DMS153 (cell line): ENCODE measurements at places on chromosomes 1 and 21.

- DNase-seq: no peak
Measured at GRCh38 chr1:15176120-15176519, 22.6 kb downstream of the TMEM51 start.

DNA sequence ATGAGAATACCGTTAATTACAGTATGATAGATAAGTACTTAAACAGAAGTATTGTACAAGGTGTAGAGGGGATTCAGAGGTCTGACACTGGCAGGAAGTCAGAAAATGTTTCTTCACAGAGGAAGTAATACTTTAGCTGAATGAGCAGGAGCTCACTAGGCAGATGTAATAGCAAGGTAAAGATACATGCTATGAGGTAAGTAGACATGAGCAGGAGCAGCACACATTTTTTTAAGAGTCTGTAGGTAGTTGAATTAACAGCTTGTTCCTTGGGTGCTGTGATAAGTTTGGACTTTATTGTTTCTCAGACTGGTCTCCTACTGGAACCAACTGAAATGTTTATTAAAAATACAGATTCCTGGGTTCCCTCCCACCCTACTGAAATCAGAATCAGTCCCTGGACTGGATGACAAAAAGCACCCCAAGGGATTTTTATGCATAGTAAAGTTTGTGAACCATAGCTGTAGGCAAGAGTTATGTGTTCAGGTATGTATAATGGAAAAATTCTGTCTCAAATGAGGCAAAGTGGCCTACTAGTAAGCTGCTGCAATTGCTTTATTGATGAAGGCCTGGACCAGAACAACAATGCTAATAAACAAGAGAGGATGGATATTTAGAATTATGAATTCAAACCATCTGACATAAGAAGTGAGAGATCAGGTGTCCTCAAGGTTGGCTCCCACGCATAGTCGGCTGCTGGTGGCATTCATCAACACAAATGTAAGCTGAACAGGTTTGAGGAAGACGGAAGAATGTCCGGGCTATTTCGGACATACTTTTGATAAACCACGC, 902 bp downstream of the AP4B1 start:
- DNase-seq: no peak

DNA sequence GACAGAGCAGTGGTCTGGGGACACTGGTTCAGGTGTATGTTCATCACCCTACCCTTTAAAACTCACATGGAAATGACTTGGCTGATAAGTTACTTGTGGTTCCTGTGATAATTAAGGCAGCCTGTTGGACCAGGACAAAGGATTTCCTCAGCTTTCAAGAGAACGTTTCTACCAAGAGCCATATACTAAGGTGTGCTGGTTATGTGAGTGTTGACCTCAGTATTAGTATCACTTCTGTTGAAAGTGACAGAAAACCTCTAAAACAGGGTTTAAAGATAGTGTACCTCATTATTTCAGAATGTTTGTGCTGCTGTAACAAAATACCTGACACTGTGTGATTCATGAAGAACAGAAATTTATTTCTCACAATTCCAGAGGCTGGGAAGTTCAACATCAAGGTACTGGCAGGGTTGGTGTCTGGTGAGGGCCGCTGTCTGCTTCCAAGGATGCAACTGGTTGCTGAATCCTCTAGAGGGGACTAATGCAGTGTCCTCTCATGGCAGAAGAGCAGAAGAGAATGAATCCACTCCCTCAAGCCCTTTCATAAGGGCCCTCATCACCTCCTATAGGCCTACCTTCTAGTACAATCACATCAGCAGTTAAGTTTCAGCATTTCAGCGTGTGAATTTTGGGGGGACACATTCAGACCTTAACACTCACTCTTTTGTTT, 54.9 kb downstream of the UCK2 start:
- DNase-seq: no peak

- DNase-seq: no peak
Measured at GRCh38 chr1:64392109-64392508, 77.8 kb upstream of the CACHD1 start.

DNA sequence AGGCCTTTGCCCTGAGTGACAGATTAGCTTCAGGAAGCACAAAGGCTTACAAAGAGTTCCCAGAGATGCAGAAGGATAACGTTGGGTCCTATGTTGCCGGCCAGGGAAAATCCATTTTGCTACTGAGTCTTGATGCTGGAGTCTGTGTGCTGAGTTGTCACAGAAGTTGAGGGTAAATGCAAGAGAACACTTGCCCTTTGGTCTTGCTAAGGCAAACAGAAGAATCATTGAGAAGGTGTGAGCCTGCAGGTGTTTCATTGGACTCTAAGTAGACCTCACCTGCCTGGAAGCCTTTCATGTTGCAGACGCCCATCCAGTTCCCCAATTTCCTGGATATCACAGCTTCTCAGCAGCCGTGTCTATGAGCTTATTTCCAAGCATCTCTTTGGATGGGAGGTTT, 105.2 kb downstream of the PCP4 start:
- no peak for DNase-seq

- DNase-seq: no peak
Measured at GRCh38 chr21:34520281-34520680, 8.3 kb upstream of the KCNE1 start.
